ENCODE measurements at places on chromosomes 16 and 17.

DNA sequence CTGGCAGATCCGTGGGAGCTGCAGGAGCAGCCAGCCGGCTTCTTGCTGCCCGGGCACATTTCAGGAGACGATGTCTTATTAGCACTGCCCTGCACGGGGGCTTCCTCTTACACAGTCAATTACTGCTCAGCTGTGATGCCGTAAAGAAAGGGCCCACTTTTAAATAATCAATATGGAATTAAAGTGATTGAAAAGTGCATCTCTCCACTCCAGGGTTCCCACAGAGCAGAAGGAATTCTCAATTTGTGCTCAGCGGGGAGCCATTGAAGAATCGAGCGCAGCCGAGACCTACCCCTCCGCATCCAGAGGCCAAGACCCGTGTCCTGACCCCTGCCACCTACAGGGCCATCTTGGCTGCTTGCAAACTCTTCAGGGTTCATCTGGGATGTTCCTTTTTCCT, 399.4 kb upstream of the C16orf82 start:
- DNase-seq: no peak

- no peak for DNase-seq
Observed at GRCh38 chr16:89375021-89375420, 115.3 kb downstream of the ANKRD11 start.

GRCh38 chr17:48745381-48746275, 17.1 kb upstream of the HOXB13 start:
- DNase-seq: no peak

DNA sequence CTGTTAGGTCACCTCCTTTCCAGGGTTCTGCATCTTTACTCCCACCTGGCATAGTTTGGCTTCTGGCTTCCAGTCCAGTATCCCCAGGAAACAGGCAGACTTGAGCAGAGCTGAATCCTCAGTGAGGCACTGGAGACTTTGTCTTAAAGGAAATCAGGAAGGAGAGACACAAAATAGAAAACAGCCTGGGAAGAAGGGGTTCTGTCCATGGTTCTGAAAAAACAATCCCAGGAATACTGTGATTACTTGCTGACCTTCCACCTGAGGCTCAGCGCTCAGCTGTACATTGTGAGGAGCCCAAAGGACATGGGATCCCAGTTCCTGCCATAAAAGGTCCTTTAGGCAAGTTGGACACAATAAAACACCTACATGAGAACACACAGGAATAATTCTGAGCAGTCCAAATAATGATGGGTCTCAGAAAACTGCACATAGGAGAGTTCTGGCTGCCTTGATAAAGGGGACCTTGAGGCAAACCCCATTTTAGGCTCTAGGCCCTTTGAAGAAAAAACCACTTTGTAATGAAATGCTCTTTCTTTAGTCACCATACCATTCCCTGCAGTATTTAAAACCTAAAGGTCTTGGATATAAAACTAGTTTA, 81.4 kb upstream of the CRHR1 start:
- DNase-seq: no peak

DNA sequence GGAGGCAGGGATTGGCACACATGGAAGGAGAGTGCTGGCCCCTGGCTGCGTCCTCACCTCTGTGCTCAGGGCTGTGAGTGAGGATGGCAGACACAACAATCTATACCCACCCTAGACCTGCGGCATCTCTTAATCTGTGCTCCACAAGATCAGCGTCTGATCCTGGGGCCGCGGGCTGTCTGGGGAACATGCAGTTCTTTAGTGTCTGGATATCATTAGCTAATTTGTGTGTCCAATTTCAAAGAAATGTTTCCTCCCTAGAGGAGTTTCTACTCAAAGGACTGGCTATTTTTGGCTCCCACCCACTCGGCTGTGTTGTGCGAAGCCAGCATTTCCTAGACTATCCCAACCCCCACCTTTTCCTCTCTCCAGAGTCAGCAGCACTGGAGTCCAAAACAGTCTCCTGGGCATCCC, 93.8 kb downstream of the GRIN2A start:
- no peak for DNase-seq

DNA sequence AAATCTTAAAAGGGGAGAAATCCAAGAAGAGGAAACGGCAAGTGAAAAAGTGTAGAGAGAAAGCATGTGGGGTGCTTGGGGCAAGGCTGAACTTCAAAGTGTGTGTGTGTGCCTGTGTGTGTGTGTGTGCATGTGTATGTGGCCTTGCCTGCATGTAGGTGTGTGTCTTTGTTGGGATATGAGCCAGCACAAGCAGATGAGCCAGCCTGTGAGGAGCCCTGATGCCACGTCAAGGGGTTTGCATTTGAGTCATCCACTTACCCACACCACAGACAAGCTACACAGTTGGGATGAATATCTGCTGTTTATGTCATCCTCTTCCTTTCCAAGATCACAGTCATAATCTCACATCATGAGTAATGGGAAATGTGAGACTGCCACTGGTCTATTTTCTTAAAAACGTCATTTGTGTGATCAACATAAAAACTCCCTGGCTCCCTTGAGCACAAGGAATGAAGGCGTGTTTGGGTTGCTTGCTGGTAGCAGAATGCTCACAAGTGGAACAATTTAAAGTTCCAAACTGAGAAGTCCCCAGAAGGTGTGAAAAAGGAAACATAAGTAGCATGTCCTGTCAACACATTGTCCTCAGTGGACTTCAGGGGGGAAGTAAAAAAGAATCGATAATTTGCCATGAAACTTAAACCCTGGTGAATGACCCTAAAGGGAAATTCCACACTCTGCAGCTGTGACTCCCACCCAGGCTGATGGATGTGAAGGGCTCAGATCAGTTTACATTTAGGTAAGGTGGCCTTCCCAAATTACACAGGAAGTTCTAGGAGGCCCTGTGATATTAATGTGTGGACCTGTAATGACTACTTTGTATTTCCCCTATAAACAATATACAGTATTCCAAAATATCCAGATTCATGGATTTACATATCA, 14.7 kb downstream of the KCTD19 start:
- peak; percentile 86 for DNase-seq

DNA sequence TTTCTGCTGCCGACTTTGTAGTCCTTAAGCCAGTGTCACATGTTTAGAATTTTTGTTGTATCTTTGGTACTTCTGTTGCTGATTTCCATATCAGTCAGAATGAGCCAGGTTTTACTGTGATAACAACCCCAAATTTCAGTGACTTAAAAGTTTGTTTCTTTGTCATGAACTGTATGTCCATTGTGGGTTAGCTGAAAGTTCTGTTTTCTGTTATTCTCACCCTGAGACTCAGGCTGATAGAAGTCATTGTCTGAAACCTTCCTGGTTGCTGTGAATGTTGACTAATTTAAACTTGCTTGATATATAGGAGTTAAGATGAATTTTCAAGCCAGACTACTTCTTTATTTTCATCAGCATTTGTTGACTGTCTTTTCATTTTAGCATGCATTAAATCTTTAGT, 68.8 kb downstream of the MRTFB start:
- no peak for DNase-seq

GRCh38 chr17:68103148-68103547, 67.6 kb downstream of the KPNA2 start:
- no peak for DNase-seq

DNA sequence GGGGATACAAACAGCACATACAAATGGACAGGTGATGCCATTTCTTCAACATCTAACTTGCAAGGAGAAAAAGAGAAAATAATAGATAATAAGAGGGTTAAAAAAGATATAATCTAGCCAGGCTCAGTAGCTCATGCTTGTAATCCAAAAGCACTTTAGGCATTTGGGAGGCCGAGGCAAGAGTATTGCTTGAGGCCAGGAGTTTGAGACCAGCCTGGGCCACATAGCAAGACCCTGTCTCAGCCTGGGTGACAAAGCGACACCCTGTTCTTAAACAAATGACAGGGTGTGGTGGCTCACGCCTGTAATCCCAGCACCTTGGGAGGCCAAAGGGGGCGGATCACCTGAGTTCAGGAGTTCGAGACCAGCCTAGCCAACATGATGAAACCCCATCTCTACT, 19.3 kb downstream of the C16orf87 start:
- no peak for DNase-seq

DNA sequence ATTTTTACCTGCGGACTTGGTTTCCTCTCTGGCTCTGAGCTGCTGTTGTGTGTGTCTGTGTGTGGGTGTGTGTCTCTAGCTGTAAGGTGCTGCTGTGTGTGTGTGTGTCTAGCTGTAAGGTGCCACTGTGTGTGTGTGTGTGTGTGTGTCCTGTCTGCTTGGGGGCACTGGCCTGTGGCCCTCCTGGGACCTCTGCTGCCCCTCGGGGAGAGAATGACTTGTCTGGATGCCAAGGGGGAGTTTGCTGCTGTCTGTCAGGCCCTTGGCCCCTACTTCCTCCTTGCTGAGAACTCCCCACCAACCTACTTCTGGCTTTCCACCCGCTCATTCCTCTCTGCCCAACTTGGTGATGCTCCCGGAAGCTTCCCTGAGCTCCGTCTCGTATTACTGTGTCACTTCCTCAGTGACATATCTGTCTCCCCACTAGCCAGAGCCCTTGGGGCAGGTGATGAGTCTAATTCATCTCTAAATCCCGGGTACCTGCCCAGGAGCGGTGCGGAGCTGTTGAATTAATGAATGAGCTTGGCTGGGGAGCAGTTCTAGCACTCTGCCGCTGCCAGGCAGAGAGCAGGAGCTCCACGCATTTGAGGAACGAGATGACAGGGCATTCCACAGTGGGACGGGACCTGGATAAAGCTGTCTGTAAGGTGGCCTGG, 3.5 kb upstream of the LASP1NB start:
- DNase-seq: no peak

DNA sequence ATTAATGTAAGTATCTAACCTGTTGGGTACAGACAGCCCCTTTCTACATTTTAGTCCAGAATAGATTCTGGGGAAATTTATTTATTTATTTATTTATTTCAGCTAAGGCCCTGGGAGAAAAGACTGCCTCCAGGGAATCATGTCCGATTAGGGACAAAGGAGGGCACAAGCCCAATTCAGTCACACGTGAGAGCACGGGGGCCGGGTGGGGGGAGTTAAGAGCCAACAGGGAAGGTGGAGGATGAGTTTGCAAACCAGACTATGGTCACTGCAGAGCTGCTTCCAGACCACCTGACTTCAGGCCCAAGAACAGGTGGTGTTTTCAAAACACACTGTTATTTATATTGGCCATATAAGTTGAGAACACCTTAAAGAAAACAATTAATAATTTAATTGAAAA, 1.6 kb upstream of the ZFHX3 start:
- no peak for DNase-seq

DNA sequence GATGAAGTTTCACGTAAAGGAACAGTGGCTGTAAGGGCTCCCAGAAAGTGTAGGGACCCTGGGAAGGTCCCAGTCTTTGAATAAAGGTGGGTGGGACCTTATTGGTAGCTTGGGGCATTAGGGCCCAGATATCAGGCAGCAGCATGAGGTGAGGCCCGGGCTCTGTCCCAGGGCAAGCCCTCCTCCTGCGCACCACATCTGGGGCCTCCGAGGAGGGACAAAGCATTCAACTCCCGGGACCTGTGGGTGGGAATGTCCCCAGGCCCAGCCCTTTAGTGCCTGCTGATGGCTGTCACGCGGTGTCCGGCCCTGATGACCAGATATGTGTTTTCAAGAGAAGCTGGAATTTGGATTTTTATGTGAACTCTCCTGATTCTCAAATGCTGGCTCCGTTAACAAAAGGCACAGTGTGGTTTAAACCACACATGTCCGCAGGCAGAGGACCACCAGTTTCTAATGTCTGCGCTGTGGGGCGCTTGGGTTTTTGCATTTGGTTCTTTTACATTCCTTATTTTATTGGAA, 30.4 kb downstream of the RAI1 start:
- no peak for DNase-seq

DNA sequence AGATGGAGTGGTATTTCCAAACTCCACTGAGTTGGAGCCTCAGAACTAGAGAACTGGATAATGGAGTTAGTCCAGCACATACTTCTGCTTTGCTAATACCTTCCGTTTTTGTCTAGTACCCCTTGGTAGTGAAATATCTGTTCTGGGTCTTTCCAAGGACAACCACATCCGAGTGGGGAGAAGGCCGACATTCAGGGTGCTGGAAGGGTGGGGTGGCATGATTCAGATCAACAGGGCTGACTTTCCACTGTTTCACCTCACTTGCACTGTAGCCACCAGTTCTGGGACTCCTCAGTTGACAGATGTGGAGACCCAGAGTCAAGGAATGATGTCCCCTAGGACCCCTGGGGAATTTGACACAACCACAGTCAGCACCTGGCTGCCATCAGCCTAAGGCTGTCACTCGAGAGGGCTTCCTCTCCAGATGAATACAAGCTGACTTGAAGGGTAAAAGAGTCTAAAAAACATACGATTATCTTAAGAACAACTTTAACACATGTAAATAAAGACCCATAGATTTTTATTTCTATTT, 84.8 kb upstream of the HNF1B start:
- no peak for DNase-seq

DNA sequence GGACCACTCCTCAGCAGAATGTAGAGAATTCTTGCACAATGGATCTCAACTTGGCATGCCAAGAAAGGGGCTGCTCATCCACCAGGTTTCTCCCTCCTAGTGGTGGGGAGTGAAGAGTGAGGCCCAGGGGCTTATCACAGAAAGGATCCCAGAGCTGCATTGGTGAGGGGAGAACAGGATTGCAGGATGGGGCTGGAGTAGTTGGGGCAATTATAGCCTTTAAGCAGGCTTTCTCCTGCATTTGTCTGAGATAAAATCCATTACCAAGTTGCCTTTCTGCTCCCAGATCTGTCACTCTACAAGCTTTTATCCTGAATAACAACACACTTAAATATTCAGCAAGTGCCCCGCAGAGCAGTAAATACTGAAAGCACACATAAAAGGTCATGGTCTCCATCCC, 130.8 kb upstream of the CES5A start:
- DNase-seq: no peak

GRCh38 chr17:40291281-40291664, 3.6 kb downstream of the CDC6 start:
- DNase-seq: no peak

DNA sequence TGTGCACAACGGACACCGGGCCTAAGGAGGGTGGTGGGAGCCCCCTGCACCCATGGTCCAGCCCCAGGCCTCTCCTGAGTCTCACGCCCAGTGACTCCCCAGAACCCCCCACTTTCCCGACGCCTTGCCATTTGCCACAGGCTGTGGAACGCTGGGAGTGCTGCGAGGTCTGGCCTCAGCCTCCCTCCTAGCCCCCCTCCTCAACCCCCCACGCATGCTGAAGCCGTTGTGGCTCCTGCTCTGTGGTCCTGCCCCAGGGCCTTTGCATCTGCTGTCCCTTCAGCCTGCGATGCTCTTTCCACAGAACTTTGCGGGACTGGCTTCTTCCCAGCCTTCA, 226.0 kb upstream of the GSE1 start:
- DNase-seq: no peak
